ENCODE measurements at places on chromosomes 5 and 9.

GRCh38 chr5:7897014-7897600 lies 28.2 kb downstream of the MTRR start:
- DNase-seq = no peak

GRCh38 chr9:37406603-37407401 lies 15.7 kb upstream of the GRHPR start:
- DNase-seq = no peak

- DNase-seq = no peak
Measured at GRCh38 chr5:27313549-27313948, 275.2 kb upstream of the CDH9 start.

GRCh38 chr5:23445573-23445972 lies 61.8 kb upstream of the PRDM9 start:
- DNase-seq = no peak

GRCh38 chr5:134965271-134965825 lies 2.4 kb upstream of the CATSPER3 start:
- DNase-seq = no peak

Measured in cerebellum (tissue), 4 donors.